ENCODE measurements at places on chromosomes 6 and 20.

- DNase-seq: no peak
Observed at GRCh38 chr6:106063448-106063850, 22.7 kb upstream of the PRDM1 start.

- peak; percentile 19 for DNase-seq
Observed at GRCh38 chr20:47606414-47606982, 104.8 kb downstream of the NCOA3 start.

DNA sequence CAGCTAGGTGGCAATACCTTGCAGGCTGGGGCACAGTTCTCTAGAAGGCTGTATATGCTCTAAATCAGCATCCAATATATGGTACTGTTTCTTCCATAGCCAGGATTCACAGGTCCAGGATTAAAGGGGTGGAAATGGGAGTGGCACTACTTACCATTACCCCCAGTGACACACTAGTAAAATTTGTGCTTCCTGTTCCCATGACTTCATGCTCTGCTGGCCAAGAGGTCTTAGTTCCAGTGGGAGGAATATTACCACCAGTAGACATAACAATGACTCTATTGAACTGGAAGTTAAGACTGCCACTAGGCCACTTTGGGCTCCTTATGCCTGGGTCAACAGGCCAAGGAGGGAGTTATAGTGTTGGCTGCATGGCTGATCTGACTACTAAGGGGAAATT is 174.3 kb upstream of the TNFAIP3 start:
- DNase-seq: no peak

GRCh38 chr20:56211051-56211450 is 37.5 kb upstream of the MC3R start:
- no peak for DNase-seq

DNA sequence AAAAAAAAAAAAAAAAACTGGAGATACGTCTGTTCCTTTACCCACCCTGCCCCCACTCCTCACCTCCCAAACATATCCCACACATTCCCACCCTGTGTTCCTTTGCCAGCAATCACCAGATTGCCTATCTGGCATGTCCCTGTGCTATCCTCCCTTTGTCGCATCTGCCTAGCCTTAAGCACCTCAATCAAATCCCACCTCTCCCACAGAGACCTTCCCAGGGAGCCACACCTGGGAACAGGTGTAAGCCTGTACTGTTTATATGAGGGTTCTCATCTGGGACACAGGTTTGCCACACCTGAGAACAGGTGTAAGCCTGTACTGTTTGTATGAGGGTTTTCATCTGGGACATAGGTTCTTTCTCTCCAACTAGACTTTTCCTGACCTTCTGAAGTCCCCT is 16.7 kb downstream of the WFDC3 start:
- peak; percentile 36 for DNase-seq

- no peak for DNase-seq
Observed at GRCh38 chr20:658202-658601, 5.2 kb upstream of the SRXN1 start.

Measured in NCI-H146 (cell line).